Colonic mucosa (tissue), 4 donors: ENCODE measurements at places on chromosomes 1 and 21. TPM values are rescaled to one million over a fixed set of nuclear protein-coding genes. Genes with fewer than 3 reads are reported as not detected.

The NHLH2 gene
- not detected for total RNA-seq

The SAMSN1 gene
- 2.5 TPM for total RNA-seq

The NDUFS2 gene
- 167 TPM for total RNA-seq

The KRTAP10-2 gene
- not detected for total RNA-seq

The PLXNA2 gene
- 81.6 TPM for total RNA-seq

The LMOD1 gene
- total RNA-seq, result 7.6 TPM

The LCE6A gene
- not detected for total RNA-seq

The MYCL gene
- total RNA-seq, result 17.0 TPM

The SLAMF9 gene
- not detected for total RNA-seq

The RIMS3 gene
- 7.0 TPM for total RNA-seq

The SLC1A7 gene
- total RNA-seq, result 1.1 TPM

The TMEM125 gene
- 59.8 TPM for total RNA-seq

The IGSF9 gene
- total RNA-seq, result 41.8 TPM

The OR2T2 gene
- not detected for total RNA-seq

The UFC1 gene
- 111 TPM for total RNA-seq

The CR1 gene
- 0.42 TPM for total RNA-seq

The ATP1A1 gene
- 936 TPM for total RNA-seq

The OR10J1 gene
- total RNA-seq, result not detected

The CDA gene
- 29.1 TPM for total RNA-seq

The CNST gene
- total RNA-seq, result 43.1 TPM

The SPRR5 gene
- total RNA-seq, result not detected

The OR6N1 gene
- not detected for total RNA-seq

The VANGL2 gene
- total RNA-seq, result 3.9 TPM

The CNKSR1 gene
- 46.8 TPM for total RNA-seq

The ZNF695 gene
- total RNA-seq, result 1.2 TPM
